ENCODE measurements at places on chromosomes 11 and 22.

GRCh38 chr11:62542750-62543567, 3.6 kb downstream of the AHNAK start:
- peak; percentile 79 for DNase-seq

- DNase-seq, result no peak
These were observed 89.7 kb upstream of the SHISAL1 start for GRCh38 chr22:44402196-44403111.

DNA sequence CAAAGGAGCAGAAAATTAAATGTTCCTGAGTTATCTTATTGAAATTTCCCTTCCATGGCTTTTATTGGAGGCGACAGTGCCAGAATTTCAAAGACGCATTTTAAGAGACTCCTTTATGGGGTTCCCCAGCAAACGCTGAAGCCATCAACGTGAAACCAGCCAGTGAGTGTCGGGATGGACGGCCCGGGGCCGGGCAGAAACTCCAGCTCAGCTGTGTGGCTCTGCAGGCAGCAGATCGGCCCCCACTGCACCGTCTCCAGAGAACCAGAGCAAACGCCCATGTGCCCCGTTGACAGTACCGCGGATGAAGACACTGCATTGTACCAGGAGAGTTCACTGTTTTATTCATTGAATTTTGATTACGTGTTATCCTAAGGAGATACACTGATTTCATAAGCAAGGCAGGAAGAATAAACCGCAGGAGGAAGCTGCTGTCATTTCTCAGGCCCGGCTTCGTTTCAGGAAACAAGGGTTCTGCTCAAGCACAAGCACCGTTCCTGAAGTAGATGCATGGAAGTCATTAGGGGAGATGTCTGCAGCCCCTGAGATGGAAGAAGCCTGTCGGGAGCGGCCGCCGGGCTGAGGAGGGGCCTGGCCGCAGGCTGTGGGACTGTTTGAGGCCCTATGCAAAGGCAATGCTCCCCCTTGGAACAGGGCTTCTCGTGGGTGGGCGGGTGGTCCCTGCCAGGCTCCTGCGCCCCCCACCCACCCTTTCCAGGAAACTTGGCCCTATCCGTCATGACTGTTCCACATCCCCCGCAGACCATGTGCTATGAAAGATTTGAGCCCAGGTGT, 639.7 kb downstream of the TBC1D22A start:
- DNase-seq, result no peak

GRCh38 chr11:123393312-123393927, 36.6 kb upstream of the GRAMD1B start:
- no peak for DNase-seq

DNA sequence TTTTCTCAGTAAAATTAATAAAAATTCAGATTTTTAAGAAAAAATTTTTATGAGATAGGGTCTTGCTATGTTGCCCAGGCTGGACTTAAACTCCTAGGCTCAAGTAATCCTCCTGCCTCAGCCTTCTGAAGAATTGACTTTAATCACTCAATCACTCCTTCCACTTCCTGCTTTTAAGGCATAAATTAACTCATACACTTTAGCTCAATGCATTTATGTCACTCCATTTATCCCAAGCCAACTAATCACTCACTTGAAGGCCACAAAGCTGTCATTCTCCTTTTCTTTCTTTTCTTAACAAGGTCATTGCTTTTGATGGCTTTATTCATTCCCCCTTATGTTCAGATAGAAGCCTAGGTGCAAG, 877 bp downstream of the ALG9 start:
- no peak for DNase-seq

GRCh38 chr11:1202154-1202775, 20.6 kb upstream of the MUC5B start:
- DNase-seq, result no peak

DNA sequence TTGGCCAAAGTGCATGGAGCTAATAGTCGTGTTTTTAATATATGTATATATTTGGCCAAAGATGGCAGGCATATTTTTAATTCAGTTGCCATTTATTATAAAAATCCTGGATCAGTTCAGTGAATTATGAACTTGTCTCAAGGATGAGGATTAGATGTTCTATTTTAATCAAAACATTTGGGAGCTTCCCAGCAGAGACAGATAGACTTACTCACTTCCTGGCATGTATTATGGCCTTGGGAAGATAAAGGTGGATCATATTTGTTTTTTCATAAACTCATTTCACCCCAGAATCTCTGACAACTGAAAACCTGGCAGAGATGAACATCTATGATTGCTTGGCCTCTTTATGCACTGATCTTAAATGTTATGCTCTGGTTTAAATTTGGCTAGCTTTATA, 148.8 kb downstream of the NCAM1 start:
- peak; percentile 60 for DNase-seq

- DNase-seq, result no peak
These were observed 23.7 kb upstream of the OR5B12 start for GRCh38 chr11:58465690-58466089.

DNA sequence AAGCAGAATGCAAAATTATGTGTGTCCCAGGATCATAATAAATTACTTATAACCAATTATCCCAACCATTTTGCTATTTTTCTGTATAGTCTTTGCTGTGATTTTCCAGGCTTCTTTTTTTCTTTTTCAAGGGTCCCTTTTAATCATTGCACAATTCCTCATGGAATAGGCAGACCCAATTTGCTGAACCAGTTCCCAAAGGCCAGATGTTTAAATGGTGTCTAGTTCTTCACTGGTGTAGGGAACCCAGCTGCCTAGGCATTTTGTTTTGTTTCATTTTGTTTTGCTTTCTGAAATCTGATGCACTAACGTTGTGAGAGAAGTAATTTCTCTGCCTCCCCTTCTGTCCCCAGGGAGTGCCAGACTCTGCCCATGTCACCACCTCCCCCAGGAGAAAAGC, 60.4 kb downstream of the CHST1 start:
- DNase-seq, result no peak

DNA sequence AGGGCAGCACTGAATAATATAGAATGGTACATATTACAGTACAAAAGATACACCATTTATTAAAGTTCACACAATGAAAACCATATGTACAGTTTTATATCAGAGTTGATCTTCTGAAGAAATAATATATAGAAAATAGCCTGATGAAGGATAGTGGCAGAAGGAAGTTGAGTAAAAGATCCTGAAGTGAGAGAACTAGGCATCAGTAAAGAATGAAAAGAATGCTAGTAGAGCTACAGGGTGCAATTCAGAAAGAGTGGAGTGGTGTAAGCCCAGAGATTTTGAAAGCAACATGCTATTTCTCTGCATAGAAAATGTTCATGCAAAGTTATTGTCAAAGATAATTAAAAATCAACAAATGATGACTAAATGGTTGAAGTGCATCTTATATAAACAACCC, 1552.7 kb upstream of the TENM4 start:
- DNase-seq, result no peak

- no peak for DNase-seq
These were observed 1.6 kb downstream of the SDF2L1 start for GRCh38 chr22:21643533-21644357.

DNA sequence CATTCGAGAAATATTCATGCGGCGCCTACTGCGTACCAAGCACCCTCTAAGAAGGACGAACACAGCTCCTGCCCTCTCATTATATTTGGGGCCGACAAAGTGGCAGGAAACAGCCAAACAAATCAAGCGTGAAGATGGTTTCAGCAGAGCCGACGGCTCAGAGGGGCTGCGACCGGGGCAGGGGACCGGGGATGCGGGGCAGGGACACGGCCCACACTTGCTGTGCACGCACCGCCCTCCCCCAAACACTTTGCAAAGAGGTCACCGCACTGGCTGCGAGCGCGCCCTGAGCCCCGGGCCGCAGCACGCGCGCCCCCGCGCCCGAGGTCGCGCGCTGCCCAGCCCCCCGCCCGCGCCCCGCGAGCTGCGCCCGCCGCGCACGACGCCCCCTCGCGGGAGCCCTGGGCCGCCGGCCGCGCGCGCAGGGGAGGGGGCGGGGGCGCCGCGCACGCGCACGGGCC, 255 bp upstream of the SYNGR1 start:
- no peak for DNase-seq

- no peak for DNase-seq
These were observed 31.7 kb upstream of the P2RY2 start for GRCh38 chr11:73186294-73186850.

DNA sequence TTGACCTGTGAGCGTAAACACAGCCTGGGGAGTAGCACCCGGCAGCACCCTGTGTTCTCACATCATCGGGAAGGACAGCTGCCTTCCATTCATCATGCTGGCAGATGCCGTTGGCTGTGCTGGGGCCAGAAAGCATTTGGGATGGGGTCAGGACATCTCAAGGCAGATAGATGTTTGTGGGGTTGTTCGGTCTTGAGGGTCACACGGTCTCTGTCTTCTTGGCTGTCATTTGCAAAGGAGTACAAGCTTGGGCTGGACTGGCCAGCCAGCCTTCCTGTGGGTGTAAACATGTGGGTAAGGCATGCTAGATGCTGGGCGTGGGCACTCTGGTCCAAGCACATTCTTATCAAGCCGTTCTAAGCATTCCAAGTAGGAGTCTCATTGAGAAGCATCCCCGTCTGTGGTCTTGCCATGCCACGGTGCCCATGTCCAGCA, 81.4 kb downstream of the TBC1D22A start:
- DNase-seq, result peak; percentile 96

DNA sequence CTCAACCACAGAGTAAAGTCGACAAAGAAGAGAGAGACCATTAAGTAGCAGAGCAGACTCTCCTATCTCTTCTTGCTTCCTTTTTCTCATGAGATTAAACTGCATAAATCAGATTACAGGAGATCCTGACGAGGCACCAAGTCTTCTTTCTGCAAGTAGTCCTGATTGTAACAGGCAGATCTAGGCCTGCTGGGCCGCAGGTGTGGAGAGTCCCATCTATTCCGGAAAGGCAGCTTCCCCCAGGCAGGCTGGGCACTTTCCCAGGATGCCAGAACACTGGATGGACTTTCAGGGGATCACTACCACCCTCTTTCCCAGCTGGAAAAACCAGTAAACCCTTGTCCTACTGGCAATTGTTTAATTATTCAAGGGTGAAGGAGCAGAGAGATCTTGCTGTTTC, 173.0 kb upstream of the CADM1 start:
- no peak for DNase-seq

DNA sequence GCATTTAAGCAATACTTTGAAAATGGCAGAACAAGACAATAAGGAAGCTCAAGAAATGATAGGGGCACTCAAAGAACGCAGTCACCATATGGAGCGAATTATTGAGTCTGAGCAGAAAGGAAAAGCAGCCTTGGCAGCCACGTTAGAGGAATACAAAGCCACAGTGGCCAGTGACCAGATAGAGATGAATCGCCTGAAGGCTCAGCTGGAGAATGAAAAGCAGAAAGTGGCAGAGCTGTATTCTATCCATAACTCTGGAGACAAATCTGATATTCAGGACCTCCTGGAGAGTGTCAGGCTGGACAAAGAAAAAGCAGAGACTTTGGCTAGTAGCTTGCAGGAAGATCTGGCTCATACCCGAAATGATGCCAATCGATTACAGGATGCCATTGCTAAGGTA, 51.9 kb downstream of the SPECC1L start:
- no peak for DNase-seq

GRCh38 chr22:46673205-46673604, 53.0 kb downstream of the GRAMD4 start:
- DNase-seq, result no peak

- DNase-seq, result peak; percentile 50
These were observed 30.9 kb upstream of the CREB3L1 start for GRCh38 chr11:46246521-46246920.

DNA sequence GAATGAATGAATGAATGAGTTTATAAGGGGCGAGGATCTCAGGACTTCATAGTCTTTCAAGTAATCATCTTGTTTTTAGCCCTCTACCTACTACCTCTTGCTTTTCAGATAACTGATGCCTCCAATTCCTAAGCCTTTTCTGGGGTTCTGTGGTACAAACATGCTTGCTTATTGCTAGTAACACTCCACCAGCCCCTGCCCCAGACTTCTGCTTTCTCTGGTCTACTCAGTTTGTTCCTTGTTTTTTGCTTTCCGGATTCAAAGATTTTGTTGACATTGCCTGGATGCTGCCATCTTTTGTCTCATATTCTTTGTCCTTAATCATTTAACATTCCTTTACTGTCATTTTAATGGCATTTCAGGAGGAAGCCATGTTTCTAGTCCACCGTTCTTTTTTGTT, 8.9 kb upstream of the TMEM9B start:
- no peak for DNase-seq

- DNase-seq, result no peak
These were observed 18.6 kb upstream of the EHF start for GRCh38 chr11:34602245-34602644.

DNA sequence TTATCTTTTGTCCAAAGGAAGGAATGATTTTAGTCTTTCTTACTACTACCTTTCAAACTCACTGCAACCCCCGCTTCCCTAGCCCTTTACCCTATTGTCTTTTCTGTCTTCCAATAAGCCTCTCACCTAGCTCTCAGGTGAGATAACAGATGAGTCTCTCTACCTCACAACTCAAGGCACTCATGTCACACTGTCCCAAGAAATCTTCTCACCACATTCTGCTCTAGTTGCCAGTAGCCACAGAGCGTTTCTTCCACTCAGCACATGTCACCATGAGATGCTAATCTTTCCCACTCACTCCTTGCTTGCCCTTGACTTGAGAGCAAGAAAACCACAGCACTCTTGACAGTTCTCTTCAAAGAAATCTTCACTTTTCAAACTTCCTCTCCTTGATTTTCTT, 32.7 kb upstream of the TMEM41B start:
- no peak for DNase-seq

DNA sequence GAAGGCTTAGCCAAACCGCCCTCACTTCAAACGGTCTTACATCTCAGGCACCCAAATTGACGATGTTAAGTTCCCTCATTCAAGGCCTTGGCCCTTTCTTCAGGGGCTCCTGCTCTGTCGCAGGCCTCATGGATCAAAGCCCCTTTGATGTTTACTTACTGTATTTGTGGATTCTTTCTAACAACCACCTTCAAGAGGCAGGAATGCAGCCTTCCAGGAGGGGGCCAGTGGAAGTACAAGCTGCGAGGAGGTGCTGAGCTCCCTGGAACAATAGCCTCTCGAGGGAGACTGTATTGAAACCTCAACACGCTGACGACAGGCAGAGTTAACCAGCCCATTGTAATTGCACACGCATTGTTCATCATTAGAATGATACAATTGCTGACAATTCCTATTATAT, 209.1 kb downstream of the ST3GAL4 start:
- DNase-seq, result no peak

GRCh38 chr11:80066291-80066690, 625.5 kb upstream of the TENM4 start:
- no peak for DNase-seq

DNA sequence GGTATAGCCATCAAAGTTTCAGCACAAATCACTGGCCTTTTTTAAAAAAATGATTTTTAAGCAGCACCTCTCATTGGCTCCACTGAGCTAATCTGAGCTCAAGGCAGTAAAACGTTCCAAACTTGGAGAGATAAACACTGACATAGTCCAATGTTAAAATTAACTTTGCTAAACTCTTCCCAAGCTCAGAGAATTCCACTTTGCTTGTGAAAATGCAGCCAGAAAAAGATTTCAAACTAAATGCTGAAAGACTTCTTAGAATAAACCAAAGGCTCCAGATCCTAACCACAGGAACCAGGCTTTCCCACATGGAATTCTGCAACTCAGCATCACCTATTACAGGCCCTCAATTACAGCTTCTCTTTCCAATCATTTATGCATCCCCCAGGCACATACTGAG, 84.7 kb upstream of the GDPD4 start:
- no peak for DNase-seq

GRCh38 chr11:65485920-65486219, 13.0 kb upstream of the MALAT1 start:
- DNase-seq, result peak; percentile 52

- peak; percentile 15 for DNase-seq
These were observed 258.9 kb downstream of the BUD13 start for GRCh38 chr11:116513894-116514293.

Data from LHCN-M2 (cell line).